T-helper 2 cell treated with Interferon-gamma antibody and Interleukin-4, amounts not matched to agents 5 μg/mL and 100 μg/mL, for 36 hours (primary cell): ENCODE measurements at places on chromosomes 1 and 21.

GRCh38 chr1:174157157-174157806 is 2.0 kb upstream of the RABGAP1L start:
- peak; percentile 66 for DNase-seq

GRCh38 chr1:186519982-186520381 is 59.1 kb upstream of the PDC start:
- no peak for DNase-seq

DNA sequence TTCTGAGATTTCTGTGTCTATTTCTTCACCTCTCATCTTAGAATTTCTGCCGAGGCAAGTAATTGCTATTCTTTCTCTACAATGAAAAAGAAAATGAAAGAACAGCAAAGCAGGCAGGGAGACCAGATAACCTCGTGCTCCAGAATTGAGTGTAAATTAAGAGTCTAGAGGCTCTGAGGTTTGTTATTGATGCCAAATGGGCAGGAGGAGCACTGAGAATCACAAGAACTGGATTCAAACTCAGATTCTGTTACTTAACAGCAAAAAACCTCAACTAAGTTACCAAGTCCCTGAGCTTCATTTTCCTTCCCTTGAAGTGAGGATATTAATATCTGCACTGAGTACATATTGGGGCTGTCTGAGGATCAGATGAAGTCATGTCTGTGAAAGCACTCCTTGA is 5.5 kb upstream of the DDR2 start:
- DNase-seq, result no peak

- no peak for DNase-seq
Measured at GRCh38 chr1:51093581-51093980, 8.4 kb upstream of the C1orf185 start.
